ENCODE measurements at places on chromosomes 1 and 21. TPM values are rescaled to one million over a fixed set of nuclear protein-coding genes. Genes with fewer than 3 reads are reported as not detected.

PFDN2 gene
- total RNA-seq: 142 TPM

OLIG2 gene
- not detected for total RNA-seq

CHIA gene
- total RNA-seq: not detected

GPR52 gene
- 0.98 TPM for total RNA-seq

GJC2 gene
- 0.62 TPM for total RNA-seq

TRIM45 gene
- 3.6 TPM for total RNA-seq

C1QB gene
- total RNA-seq: 0.51 TPM

Data from K562 (cell line).